ENCODE measurements at places on chromosomes 7 and 10.

DNA sequence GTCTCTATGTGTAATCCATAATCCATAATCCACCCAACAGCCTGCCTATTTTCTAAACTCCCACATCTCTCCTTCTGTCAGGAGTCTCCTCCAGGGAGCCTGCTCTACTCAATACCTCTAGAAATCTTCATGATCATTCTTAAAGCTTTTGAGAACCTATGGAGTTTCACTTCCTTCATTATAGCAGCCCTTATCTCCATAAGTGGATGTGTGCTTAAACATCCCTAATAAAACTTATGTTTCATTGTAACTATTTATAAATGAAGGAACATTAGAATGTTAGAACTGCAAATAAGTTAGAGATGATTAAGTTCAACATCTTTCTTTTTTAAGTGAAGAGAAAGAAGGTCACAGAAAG, 8.5 kb downstream of the CPED1 start:
- DNase-seq, result no peak

DNA sequence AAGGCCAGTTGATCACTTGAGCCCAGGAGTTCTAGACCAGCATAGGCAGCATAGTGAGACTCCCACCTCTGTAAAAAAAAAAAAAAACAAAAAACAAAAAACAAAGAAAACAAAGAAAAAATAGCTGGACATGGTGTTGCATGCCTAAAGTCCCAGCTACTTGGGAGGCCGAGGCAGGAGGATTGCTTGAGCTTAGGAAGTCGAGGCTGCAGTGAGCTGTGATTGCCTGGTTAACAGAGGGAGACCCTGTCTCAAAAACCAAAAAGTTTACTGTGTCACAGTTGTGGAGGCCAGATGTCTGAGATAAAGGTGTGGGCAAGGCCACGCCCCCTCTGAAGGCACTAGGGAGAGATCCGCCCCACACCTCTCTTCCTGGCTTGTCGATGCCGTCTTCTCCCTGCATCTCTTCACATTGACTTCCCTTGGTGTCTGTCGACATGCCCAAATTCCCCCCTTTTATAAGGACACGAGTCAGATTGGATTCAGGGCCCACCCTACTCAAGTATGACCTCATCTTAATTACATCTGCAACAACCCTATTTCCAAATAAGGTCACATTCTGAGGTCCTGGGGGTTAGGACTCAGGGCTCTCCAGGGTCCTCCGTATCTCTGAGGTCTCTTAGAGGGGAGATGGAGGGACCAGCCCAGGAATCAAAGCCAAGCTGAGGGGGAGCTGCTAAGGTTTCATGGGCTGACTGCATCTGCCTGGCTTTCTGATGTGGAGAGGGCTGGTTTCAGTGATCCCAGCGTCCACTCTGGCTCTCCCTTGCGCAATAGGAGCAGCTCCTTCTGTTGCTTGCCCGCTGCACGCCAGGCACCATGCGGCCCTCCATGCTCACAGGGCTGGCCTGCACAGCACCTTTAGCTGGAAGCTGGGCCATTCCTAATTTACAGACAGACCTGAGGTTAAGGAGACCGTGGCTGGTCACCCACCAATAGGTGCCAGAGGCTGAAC, 23.1 kb downstream of the AGAP3 start:
- DNase-seq, result no peak

GRCh38 chr10:90089719-90090118, 388.3 kb downstream of the KIF20B start:
- DNase-seq, result no peak

DNA sequence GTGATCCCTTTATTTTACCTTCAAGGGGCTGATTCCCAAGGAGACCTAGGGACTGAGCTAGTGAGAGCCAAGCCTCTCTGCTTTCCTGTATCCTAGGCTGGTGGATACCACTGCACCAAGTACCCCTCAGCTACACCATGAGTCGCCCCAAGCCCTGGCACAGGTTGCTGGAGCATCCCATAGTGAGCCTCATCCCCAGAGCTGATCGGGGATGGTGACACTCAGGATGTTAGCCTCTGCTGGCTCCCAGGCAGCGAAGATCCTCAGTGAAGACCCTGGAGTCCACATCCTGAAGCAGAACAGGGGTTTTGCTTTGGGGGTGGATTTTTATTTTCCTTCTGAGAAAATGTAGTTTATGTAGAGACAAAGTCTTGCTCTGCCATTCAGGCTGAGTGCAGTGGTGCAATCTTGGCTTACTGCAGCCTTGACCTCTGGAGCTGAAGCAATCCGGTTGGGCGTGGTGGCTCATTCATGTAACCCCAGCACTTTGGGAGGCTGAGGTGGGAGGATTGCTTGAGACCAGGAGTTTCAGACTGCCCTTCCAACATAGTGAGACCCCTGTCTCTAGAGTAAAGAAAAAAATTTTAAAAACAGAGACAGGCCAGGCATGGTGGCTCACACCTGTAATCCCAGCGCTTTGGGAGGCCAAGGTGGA, 12.5 kb upstream of the ZNF212 start:
- no peak for DNase-seq

GRCh38 chr10:52573347-52573746, 199.2 kb downstream of the MBL2 start:
- DNase-seq, result no peak

- no peak for DNase-seq
Measured at GRCh38 chr10:117264782-117265181, 23.9 kb downstream of the SLC18A2 start.

DNA sequence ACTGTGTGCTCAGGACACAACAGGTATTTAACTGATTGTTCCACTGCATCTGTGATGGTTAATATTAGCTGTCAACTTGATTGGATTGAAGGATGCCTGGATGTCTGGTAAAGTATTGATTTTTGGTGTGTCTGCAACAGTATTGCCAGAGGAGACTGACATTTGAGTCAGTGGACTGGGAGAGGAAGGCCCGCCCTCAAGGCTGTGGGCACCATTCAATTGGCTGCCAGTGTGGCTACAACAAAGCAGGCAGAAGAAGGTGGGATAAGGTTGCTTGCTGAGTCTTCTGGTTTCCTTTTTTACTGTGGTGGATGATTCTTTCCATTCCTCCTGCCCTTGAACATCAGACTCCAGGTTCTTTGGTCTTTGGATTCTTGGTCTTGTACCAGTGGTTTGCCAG, 137.1 kb upstream of the FAM13C start:
- no peak for DNase-seq

DNA sequence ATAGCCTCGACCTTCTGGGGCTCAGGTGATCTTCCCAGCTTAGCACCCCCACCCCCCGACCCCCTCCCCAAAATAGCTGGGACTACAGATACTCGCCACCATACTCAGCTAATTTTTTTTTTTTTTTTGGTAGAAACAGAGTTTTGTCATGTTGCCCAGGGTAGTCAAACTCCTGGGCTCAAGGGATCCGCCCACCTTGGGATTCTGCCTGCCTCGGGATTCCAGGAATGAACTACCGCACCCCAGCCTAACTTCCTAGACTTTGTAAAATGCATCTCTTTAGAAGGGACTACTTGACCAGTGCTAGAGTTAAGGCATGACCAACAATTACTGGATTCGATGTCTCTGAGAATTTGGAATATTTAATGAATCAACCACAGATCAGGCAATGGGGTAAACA, 85.9 kb downstream of the MDFIC start:
- DNase-seq, result no peak

DNA sequence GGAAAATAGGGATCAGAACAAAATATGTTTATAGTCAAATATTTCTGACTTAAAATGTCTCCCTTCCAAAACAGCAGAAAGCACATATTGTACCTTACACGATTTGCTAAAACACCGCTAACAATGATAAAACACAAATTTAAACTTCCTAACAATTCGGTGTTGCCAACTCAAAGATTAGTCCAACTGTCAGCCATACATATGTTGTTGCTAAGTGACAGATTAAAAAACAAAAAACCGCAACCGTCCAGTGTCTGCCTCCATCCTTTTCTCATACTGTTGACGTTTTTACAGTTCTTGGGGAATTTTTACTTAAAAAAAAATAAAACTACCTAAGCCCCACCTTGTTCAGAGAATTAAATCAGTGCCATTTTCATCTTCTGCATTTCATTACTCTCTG, 118.0 kb downstream of the RAB11FIP2 start:
- DNase-seq, result no peak

DNA sequence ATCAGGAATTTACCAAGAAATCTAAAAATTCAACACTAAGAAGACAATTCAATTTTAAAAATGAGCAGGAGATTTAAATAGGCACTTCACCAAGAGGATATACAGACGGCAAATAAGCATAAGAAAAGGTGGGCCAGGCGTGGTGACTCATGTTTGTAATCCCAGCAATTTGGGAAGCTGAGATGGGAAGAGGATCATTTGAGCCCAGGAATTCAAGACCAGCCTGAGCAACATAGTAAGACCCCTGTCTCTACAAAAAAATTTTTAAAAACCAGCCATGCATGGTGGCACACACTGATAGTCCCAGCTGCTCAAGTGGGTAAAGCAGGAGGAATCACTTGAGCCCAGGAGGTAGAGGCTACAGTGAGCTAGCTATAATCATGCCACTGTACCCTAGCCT, 3.5 kb upstream of the AKR1D1 start:
- DNase-seq, result peak; percentile 50

GRCh38 chr10:30674796-30675195, 45.2 kb upstream of the LYZL2 start:
- DNase-seq, result no peak

GRCh38 chr10:106857213-106857612, 307.3 kb downstream of the SORCS1 start:
- no peak for DNase-seq

DNA sequence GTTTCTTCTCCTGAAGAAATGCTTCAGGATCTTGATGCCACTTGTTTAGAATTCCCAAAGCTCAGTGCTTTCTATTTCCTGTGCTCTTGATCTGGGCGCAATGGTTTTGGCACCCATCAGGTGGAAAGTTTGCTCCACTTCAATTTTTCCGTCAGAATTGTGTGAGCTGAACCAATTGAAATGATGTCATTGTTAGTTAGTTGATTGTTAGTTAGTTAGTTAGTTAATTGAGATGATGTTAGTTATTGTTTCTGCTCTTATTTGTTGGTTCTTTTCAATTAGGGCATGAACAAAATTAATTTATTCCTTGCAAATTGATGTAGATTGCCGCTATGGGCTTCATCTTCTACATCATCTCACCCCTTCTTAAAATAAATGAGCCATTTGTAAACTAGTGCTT, 252.6 kb downstream of the BAMBI start:
- DNase-seq, result no peak

GRCh38 chr10:132881186-132881920, 61.0 kb downstream of the CFAP46 start:
- no peak for DNase-seq

GRCh38 chr7:28411876-28412662, at the start of gene CREB5:
TSS of gene CREB5 (plus strand) at chr7:28412518. CDS start at chr7:28412915, 397 bp downstream.
- DNase-seq, result no peak

- no peak for DNase-seq
Measured at GRCh38 chr7:65325793-65326432, 47.7 kb upstream of the ZNF92 start.

Measured in iPS DF 6.9 (cell line).